ENCODE measurements at places on chromosomes 7 and 10.

GRCh38 chr7:3721422-3721821 is 420.4 kb downstream of the SDK1 start:
- no peak for DNase-seq

- no peak for DNase-seq
These were observed 17.1 kb downstream of the ZMIZ2 start for GRCh38 chr7:44765579-44766415.

GRCh38 chr10:69389827-69390490 is 26.8 kb downstream of the TACR2 start:
- no peak for DNase-seq

- DNase-seq = no peak
These were observed 4.4 kb downstream of the SLC12A9 start for GRCh38 chr7:100856871-100857282.

- DNase-seq = no peak
These were observed 6.7 kb downstream of the RASSF4 start for GRCh38 chr10:44966129-44966815.

DNA sequence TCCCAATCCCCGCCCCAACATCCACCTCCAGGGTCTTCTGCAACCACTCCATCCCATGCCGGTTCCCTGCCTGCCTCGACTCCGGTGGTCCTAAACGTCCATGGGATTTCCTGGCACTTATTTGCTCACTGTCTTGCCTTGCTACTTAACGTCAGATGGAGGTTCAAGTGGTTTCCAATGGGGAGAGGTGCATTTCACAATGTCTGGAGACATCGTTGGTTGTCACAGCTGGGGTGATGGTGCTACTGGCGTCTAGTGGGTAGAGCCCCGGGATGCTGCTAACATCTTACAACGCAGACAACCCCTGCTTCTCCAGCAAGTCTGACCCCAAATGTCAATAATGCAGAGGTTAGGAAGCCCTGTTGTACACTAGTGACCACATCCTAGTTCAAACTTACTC is 82.9 kb upstream of the ANLN start:
- DNase-seq = no peak

GRCh38 chr10:75049316-75050148 is 61.9 kb upstream of the SAMD8 start:
- no peak for DNase-seq

DNA sequence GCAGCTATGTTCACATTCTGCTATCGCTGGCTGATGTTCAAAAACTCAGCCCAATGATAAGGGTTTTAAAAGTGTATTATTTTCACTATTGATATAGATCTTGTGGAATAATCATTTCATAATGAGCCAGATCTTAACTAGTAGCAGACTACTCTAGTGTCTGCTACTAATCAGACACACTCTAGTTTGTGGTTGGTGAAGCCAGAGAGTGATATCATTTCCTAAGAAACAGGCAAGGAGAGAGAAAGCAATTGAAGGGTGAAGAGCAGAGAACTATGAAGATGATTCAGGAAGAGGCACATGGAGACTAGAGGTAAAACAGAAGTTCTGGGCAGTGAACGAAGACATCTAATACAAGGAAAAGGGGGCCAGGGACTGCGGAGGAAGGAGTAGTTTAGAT is 58.2 kb upstream of the BET1 start:
- no peak for DNase-seq

DNA sequence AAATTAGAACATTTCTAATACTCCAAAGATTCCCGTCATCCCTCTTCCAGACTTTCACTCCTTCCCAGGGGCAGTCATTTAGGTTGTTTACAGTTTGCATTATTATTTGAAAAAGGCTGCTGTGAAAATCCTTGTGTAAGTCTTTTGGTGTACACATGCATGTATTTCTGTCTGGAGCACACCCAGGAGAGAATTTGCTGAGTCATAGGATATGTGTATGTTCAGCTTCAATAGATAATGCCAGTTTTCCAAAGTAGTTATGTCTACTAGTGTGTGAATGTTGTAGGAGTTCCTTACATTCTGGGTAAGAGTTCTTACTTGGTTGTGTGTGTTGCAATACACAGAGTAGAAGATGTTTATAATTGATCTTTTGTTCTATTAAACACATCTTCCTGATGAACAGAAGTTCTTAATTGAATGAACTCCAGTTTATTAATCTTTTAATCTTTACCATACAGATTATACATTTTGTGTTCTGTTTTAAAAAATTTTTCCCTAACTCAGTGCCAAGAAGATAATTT is 25.3 kb downstream of the CROT start:
- DNase-seq = no peak

DNA sequence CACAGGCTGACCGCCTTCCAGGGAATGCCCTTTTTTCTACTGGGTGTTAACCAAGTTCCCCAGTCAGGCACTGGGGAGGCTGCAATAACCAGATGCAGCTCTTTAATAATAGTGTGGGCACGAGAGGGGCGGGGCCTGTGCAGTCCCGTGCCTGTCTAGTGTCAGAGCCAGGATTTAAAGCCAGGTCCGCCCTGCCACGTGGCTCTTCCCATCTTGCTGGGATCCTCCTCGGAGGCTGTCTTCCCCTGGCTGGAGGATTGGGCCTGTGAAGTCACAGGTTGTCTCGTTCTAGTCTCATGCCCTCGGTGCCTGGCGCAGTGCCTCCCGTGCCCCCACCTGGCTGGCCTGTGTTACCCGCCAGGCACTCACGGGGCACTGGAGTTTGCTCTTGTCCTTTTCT is 25.2 kb downstream of the TMEM120A start:
- no peak for DNase-seq

DNA sequence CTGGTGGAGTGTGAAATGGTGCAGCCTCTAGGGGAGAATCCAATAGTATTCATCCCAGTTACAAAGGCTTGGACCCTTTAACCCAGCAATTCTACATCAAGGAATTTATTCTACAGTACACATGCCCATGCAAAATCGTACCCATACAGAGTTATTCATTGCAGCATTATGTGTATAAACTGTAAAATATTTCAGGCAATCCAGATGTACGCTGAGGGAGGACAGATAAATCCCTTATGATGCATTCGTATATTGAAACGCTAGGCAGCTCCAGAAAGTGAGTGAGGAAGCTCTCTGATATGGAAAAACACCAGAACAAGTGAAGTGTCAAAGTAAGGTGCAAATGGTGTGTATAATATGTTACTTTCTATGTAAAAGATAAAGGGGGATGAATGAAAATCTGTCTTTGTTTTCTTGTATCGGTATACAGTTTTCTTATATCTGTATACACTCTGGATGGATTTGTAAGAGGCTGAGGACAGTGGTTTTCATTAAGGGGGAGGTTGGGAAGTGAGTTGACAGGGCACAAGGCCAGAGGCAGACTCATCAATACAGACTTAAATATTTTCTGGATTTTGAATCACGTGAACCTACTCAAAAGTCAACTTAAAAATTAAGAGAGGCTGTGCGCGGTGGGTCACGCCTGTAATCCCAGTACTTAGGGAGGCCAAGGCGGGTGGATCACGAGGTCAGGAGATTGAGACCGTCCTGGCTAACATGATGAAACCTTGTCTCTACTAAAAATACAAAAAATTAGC is 17.1 kb downstream of the VWA2 start:
- no peak for DNase-seq

Measured in D721Med (cell line).